Natural killer cell treated with Interleukin-12 subunit alpha and Interleukin-12 subunit beta and Interleukin-15 and Interleukin-18, amount 100 ng/mL, for 72 hours (primary cell): ENCODE measurements at places on chromosomes 2 and 18. TPM values are rescaled to one million over a fixed set of nuclear protein-coding genes. Genes with fewer than 3 reads are reported as not detected.

- H3K4me1 ChIP-seq = no peaks in the 10 kb centered on the region
- H3K36me3 ChIP-seq = no peaks in the 10 kb centered on the region
- H3K27me3 ChIP-seq = peaks cover 7% of the 10 kb centered on the region
- no peak for DNase-seq
- no peak overlapping the region for H3K27ac ChIP-seq
Measured at GRCh38 chr2:159046966-159047365, 78.5 kb downstream of the TANC1 start.

GRCh38 chr2:234999740-235000425 is 48.1 kb downstream of the SH3BP4 start:
- H3K27me3 ChIP-seq = no peaks in the 10 kb centered on the region
- no peaks in the 10 kb centered on the region for H3K4me1 ChIP-seq
- no peaks in the 10 kb centered on the region for H3K36me3 ChIP-seq
- H3K4me3 ChIP-seq = no peak overlapping the region
- DNase-seq = no peak

DNA sequence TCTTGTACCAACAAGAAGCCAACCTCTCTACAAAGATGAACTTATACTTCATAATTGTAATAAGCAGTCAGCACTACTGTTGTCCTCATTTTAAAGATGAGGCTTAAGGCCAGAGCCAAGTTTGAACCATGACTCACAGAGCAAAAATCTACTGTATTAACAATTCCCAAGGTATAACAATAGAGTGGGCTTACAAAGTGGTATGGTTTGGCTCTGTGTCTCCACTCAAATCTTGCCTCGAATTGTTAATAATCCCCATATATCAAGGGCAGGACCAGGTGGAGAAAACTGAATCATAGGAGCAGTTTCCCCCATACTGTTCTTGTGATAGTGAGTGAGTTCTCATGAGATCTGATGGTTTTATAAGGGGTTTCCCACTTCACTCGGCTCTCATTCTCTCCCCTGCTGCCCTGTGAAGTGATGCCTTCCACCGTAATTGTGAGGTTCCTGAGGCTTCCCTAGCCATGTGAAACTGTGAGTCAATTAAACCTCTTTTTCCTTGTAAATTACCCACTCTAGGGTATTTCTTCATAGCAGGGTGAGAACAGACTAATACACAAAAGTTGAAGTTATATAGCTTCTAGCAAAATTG is 19.5 kb downstream of the MRPL44 start:
- DNase-seq = no peak
- no peak overlapping the region for H3K4me3 ChIP-seq
- H3K36me3 ChIP-seq = no peaks in the 10 kb centered on the region
- no peaks in the 10 kb centered on the region for H3K4me1 ChIP-seq
- no peaks in the 10 kb centered on the region for H3K27me3 ChIP-seq
- no peak overlapping the region for H3K27ac ChIP-seq

DNA sequence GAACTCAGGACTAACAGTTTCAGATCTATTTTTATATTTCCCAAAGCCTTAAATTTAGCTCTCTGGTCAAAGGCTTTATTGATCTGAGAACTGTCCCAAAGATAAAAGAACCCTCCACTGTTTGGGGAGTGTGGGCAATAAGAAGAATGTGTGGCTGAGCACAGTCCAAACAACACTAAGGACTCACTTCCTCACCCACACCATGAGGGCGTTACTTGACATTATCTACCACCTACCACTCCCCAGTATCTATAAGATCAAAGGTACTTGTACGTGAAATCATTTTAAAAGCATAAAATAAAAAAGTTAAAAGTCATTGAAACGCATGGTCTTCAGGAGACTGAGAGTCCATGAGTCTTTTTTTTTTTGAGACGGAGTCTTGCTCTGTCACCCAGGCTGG is 54.6 kb upstream of the NFU1 start:
- H3K36me3 ChIP-seq = peaks cover 16% of the 10 kb centered on the region
- H3K4me3 ChIP-seq = no peak overlapping the region
- peak overlapping the region; percentile 45 for H3K27ac ChIP-seq
- no peaks in the 10 kb centered on the region for H3K27me3 ChIP-seq
- DNase-seq = no peak

DNA sequence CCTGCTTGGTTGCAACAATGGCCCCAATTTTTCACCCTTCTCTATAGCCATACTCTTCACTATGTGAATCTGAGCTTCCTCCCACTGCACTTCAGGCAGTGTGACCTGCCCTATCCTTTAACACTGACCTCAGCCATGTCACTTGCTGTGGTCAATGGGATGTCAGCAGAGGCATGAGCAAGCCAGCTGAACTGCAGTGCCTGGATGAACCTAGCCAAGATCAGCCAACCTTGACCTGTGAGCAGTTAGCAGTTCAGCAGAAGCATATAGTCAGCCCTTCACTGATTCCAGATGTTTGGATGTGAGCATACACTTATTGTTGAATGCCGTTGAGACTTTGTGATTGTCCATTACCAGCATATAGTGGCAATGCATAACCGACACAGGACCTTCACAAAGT is 63.4 kb upstream of the BOD1L2 start:
- H3K4me1 ChIP-seq = peaks cover 8% of the 10 kb centered on the region
- H3K27me3 ChIP-seq = peaks cover 36% of the 10 kb centered on the region
- H3K4me3 ChIP-seq = no peak overlapping the region
- DNase-seq = no peak
- no peak overlapping the region for H3K27ac ChIP-seq

DNA sequence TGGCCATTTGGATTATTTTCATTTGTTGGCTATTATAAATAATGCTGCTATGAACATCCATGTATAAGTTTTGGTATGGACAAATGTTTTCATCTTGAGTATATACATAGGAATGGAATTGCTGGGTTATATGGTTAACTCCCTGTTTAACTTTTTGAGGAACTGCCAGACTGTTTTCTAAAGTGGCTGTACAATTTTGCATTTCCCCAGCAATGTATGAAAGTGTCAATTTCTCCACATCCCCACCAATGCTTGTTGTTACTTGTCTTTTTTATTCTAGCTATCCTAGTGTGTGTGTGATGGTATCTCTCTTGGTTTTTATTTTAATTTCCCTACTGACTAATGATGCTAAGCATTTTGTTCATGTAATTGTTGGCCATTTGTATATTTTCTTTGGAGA is 90.6 kb upstream of the CYP26B1 start:
- H3K4me3 ChIP-seq = no peak overlapping the region
- H3K27ac ChIP-seq = no peak overlapping the region
- H3K27me3 ChIP-seq = no peaks in the 10 kb centered on the region
- no peak for DNase-seq
- no peaks in the 10 kb centered on the region for H3K36me3 ChIP-seq
- H3K4me1 ChIP-seq = peaks cover 6% of the 10 kb centered on the region

DNA sequence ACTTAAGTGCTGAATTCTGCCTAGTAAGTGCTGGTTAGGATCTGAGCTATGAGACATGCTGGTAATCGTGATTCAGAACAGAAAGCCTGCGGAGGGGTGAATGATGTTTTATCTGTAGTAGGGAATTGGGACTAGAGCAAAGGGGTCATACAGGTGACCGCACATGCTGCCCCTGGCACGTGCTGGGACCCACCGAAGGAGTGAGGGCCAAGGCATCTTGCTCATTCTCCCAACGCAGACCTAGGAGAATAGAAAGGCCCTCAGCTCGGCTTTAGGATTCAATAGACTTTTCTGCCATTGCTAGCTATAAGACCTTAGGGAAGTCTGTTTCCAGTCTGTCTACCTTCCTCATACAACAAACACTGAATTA is 8.8 kb upstream of the SMAD7 start:
- DNase-seq = no peak
- no peak overlapping the region for H3K4me3 ChIP-seq
- no peaks in the 10 kb centered on the region for H3K36me3 ChIP-seq
- H3K27ac ChIP-seq = peak overlapping the region; percentile 67

DNA sequence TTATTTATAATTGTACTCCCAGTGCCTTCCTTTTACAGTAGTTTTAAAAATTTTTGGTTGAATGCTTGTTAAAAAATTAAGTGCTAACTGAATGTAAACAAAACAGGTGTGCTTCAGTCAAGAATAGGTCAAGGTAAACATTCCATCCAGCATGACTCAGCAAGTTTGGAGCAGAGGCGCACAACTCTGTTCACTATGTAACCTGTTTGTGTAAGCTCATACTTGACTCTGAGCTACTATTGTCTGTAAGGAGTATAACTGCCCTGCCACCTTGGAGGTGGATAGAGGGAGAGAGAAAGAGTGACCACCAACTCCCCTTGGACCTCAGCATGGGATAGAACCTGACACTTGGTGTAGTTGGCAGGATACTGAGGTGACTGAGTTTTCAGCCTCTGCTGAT is 207.4 kb upstream of the SYT4 start:
- DNase-seq = no peak
- no peaks in the 10 kb centered on the region for H3K27me3 ChIP-seq
- no peak overlapping the region for H3K4me3 ChIP-seq
- no peaks in the 10 kb centered on the region for H3K36me3 ChIP-seq

DNA sequence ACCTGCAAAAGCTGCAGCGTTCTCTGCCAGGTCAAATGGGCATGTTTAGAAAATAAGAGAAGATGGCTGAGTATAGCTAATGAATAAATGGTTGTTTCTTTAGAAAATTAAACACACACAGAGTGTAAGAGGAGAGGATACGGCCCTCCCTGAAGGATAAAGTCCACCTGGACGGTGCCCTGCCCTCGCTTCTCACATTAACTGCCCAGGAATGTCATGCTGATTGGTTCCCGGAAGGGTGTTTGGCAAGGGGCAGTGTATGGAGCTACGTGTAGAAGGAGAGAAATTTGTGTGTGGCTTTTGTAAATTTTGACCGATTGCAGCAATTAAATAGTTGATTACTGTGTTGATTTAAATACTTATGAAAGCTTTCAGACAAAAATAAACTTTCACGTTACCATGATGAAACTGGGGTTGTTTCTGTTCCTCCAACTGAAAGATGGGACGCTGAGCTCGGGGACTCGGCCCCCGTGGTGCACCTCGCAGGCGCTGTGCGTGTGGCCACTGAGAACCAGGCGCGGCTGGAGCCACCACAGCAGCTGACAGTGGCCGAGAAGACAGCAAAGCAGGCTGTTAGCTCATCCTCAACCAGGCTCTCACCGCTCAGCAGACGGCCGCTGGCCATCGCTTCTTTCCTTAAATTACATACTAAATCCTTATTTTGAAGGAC is 22.7 kb downstream of the MPPE1 start:
- H3K36me3 ChIP-seq = peaks cover 4% of the 10 kb centered on the region
- H3K4me3 ChIP-seq = no peak overlapping the region
- H3K4me1 ChIP-seq = peaks cover 2% of the 10 kb centered on the region
- H3K27ac ChIP-seq = no peak overlapping the region
- DNase-seq = no peak

DNA sequence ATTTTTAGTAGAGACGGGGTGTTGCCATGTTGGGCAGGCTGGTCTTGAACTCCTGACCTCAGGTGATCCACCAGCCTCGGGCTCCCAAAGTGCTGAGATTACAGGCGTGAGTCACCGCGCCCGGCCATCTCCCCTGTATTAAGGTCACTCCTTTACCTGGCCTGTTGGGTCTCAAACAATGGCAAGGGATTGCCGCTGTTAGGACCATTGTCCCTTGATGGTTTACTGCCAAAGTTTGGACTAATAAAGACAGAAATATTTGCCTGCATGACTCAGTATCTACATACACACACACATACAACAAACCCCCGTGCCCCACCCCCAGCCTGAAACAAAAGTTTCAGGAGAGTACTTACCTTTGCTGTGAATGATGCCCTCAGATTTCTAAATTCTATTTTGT is 16.5 kb downstream of the PARD3B start:
- no peaks in the 10 kb centered on the region for H3K27me3 ChIP-seq
- no peak for DNase-seq
- H3K27ac ChIP-seq = no peak overlapping the region
- H3K4me3 ChIP-seq = no peak overlapping the region
- no peaks in the 10 kb centered on the region for H3K4me1 ChIP-seq
- H3K36me3 ChIP-seq = no peaks in the 10 kb centered on the region

DNA sequence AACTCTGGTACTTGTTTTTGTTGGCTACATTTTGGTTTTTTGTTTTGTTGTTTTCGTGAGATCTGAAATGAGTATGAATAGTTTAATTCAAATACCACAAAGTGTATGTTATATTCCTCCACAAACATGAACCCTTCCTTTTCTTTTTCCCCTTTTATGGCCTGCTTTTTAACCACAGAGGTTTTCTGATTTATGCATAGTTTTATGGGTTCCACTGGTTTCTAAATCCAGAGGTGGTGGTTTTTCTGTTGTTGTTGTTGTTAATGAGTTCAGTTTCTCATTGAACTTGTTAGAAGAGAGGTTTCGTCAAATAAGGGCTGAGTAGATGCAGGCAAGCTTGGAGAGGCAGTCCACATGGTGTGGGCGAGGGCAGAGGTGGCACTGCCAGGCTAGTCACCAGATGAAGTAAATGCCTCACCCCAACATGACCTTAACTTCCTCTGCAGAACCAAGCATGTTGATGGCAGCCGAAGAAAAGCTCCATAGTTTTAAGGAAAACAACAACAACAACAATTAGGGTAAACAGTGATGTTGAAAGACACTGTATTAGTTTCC is 72.5 kb downstream of the RIF1 start:
- H3K36me3 ChIP-seq = peaks cover 19% of the 10 kb centered on the region
- no peak for DNase-seq
- H3K27ac ChIP-seq = peak overlapping the region; percentile 60

- H3K27ac ChIP-seq = no peak overlapping the region
- no peaks in the 10 kb centered on the region for H3K27me3 ChIP-seq
- no peaks in the 10 kb centered on the region for H3K36me3 ChIP-seq
- no peak for DNase-seq
- H3K4me1 ChIP-seq = no peaks in the 10 kb centered on the region
Measured at GRCh38 chr2:120470041-120470965, 124.4 kb downstream of the INHBB start.

GRCh38 chr18:34321066-34321465 is 96.4 kb upstream of the NOL4 start:
- H3K36me3 ChIP-seq = no peaks in the 10 kb centered on the region
- H3K27me3 ChIP-seq = no peaks in the 10 kb centered on the region
- no peaks in the 10 kb centered on the region for H3K4me1 ChIP-seq
- no peak for DNase-seq
- no peak overlapping the region for H3K4me3 ChIP-seq
- no peak overlapping the region for H3K27ac ChIP-seq

GRCh38 chr18:55206927-55207326 is 247.7 kb upstream of the CCDC68 start:
- DNase-seq = no peak
- no peak overlapping the region for H3K4me3 ChIP-seq
- no peaks in the 10 kb centered on the region for H3K4me1 ChIP-seq
- no peaks in the 10 kb centered on the region for H3K36me3 ChIP-seq
- H3K27ac ChIP-seq = no peak overlapping the region
- no peaks in the 10 kb centered on the region for H3K27me3 ChIP-seq

PFN4 gene
- 1.2 TPM for total RNA-seq

NAT8 gene
- total RNA-seq = not detected

TUBA4B gene
- not detected for total RNA-seq

MARCO gene
- total RNA-seq = not detected

ABCG5 gene
- not detected for total RNA-seq

TMEM182 gene
- 4.8 TPM for total RNA-seq
